ENCODE measurements at places on chromosomes 16 and 17.
A peak's percentile ranks its signal among the peaks of the same experiment; 100 is the strongest.

GRCh38 chr17:12709063-12709462 is 43.4 kb downstream of the MYOCD start:
- DNase-seq, result no peak

GRCh38 chr16:83068686-83069085 is 441.9 kb downstream of the CDH13 start:
- no peak for DNase-seq

DNA sequence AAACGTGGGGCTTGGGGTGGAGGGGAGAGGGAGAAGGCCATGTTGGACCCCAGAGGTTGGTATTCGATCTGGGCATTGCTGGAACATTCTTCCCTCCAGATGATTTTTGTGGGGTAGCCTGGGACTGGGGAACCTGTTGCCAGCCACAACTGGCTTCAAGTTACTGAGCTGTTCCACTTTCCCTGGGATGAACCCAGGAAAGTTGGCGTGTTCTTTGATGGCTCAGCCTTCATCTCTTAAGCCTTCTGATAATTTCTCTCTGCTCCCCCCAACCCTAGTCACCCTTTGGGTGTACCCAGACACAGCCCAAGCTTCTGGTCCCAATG is 2.1 kb downstream of the TBX21 start:
- no peak for DNase-seq

DNA sequence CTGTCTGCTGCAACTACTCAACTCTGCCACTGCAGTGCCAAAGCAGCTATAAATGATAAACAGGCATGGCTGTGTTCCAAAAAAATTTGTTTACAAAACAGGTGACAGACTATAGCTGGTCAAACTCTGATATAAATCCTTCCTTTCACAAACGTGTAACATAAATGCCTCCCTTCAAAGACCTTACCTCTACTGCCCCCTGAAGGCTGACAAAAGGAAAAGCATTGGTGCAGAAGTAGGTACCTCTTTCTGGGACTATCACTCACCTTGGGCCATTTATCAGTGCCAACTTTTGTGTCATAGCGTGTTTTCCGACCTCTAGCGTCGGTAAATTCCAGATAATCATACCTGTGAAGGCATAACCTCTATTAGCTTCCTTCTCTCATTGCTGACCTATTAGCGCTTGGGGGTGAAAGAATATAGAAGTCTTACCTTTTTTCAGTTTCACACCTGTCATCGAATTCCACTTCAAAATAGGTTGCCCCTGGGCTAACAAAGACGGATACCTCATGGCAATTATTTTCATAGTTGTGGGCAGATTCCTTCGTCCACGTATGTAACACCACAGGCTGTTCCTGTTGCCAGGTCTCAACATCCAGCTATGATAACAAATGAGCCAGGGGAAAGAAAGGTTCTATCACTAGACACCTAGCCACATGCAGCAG is 67.9 kb downstream of the ZZEF1 start:
- peak; percentile 51 for DNase-seq

DNA sequence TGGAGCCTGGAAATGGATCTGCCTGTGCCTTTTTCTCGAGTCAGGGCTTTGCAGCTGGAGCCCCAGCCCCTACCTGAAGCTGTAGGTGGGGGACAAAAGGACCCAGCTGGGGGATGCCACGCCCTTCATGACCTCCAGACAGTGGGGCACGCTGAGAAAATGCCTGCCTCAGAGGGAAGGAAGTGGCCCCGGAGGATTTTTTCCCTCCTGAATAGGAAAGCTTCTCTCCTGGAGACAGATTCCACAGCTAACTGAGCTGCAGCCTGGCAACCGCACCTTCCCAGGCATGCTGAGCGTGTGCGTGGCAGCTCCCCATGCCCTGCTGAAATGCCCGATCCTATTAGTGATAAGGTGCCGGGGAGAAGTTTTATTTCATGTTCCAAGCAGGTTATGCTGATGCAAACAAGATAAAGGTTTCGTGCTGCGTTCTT is 58.0 kb downstream of the AIPL1 start:
- DNase-seq, result no peak

DNA sequence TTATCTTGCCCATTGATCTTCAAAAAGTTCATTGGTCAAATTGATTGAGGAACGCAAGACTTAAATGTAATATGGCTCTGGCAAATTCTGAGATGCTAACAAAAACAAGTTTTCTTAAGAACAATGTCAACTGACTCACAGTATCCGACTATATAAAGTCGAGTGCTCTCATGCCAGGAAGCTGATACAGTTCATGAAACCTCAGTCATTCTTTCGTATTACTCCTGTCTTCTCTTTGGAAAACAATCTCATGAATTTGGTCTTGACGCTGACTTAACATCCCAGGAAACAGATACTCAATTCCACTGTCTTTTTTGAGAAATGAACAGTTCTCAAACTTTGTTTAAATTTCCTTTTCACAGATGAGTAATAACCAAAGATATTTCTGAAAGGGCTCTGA is 704.9 kb downstream of the MAF start:
- no peak for DNase-seq
